Stimulated activated CD8-positive, alpha-beta memory T cell treated with anti-CD3 and anti-CD28 coated beads, Interleukin-4, amount 100 ng/mL, for 4 hours (primary cell): ENCODE measurements at places on chromosomes 12 and 14.

DNA sequence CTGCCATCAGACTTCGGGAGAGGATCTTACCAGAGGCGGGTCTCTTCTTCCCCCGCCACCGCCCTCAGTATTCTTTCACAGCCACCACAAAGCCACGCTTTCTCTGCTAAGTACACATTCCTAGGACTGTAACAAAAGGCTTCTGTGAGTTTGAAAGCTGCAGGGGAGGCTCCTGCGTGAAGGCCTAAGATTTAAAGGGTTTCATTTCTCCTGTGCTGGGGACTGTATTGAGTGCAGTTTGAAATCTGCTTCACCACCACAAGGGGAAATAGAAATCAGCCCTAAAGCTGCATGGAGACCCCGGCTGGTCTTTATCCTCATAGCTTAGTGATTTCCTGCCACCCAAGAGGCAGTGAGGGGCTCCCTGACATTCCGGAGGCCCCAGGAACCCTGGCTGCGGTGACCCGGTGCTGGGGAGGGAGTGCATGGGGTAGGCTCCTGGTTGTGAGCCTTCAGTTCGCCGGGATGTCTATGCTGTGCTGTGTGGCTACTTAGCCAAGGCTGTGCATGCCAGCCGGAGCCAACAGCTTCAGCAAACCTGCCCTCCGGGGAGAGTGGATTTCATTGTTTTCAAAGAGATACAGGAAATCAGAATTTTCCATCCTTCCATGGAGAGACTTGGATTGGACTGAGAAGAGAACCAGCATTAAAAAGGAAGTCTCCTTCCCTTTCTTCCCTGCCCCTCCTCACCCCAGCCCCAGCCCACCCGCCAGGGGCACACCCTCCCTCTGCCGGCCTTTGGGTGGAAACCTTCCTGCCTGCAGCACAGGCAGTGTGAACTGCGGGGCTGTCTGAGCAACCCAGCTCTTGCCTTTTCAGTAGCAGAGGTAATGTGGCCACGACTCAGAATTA lies 163.3 kb downstream of the ETV6 start:
- no peak for DNase-seq

GRCh38 chr14:59282378-59282765 lies 93.9 kb downstream of the DAAM1 start:
- DNase-seq = no peak

DNA sequence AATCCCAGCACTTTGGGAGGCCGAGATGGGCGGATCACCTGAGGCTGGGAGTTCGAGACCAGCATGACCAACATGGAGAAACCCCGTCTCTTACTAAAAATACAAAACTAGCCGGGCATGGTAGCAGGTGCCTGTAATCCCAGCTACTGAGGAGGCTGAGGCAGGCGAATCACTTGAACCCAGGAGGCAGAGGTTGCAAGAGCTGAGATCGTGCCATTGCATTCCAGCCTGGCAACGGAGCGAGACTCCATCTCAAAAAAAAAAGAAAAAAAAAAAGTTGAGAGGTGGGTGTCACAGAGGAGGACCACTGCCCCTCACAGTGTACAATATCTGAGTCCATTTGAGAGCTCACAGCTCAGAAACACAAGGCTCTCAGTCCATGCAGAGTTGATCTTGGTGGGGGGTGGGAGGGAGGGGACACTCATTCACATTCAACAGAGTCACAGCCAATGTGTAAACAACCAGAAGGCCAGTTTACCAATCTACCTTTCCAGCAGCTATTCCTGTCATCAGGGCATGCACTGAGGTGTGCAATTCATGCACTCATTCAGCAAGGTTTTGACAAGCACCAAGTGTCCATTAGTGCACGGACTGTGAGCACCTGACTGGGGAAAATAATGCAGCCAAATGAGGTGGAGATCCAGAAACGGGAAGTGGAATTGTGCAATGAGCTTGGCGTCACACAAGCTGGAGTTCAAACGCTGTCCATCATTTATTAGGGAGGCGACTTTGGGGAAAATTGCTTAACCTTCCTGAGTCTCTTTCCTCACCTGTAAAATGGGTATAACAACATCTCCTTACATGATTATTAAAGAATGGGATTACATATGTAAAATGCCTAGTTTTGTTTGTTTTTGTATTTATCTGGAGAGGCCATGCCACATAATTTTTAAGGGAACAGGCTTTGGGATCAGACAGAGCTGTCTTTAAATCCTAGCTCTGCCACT lies 4.4 kb upstream of the EIF5 start:
- DNase-seq = no peak

- no peak for DNase-seq
Measured at GRCh38 chr12:49954863-49955830, 4.6 kb downstream of the AQP2 start.

- no peak for DNase-seq
Measured at GRCh38 chr12:13570005-13570694, 373.6 kb downstream of the EMP1 start.

DNA sequence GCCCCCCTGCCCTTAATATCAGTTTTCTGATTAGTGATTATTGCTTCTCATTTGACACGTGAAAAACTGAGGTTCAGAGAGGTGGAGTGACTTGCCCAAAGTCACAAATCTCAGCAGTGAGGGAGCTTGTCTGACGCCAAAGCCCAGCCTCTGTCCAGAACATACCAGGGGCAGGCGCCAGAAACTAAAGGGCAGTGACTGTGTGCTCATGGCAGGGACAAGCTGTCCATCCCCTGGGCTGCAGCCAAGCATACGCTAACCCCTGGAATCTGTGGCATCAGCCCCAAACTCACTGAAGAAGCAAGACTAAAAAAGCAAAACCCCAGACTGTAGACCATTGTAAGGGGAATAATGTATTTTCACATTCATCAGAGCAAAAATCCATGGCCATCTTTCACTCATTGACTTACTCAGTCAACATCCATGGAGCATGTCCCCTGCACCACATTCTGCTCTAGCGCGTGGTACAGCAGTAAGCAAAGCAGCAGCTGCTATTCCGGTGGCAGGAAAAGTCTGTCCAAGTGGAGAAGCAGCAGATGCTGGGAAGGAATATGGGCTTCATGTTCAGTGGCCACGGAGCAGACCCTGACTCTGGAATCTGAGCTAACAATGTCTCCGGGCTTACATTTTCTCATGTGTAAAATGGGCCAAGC lies 1.5 kb upstream of the SERPINA4 start:
- no peak for DNase-seq

GRCh38 chr14:103404032-103404918 lies 19.1 kb downstream of the MARK3 start:
- no peak for DNase-seq

GRCh38 chr14:60686865-60687264 lies 37.3 kb downstream of the SIX4 start:
- no peak for DNase-seq

GRCh38 chr12:98352835-98353234 lies 162.6 kb upstream of the TMPO start:
- no peak for DNase-seq

DNA sequence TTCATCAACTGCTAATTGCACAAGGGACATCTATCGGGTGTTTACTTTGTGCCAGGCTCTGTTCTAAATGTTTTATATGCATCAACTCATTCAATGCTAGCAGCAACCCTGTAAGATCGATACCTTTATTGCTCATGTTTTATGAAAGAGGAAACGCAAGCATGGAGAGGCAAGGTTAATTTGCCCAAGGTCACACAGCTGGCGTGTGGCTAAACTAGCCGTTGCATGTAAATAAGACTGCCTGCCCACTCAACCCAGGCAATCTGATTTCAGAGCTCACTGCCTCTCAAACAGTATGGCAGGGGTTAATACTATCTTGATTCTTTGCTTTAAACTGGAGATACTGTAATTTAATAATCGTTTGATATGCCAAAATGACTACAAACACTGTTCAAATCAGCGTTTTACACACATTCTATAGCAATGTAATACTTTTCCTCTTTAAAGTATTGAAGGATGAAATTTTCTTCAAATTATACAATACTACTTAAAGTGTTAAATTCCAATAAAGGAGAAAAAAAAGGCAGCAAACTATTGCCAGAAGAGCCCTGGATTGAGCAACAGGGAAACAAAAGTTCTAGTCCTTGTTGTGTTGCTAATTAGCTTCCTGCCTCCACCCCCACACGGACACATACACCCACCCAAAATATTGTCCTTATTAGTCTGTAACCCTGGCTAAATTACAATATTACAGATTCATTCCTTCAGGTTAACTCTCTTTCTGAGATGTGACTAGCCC lies 39.1 kb upstream of the DHRS7 start:
- DNase-seq = no peak

DNA sequence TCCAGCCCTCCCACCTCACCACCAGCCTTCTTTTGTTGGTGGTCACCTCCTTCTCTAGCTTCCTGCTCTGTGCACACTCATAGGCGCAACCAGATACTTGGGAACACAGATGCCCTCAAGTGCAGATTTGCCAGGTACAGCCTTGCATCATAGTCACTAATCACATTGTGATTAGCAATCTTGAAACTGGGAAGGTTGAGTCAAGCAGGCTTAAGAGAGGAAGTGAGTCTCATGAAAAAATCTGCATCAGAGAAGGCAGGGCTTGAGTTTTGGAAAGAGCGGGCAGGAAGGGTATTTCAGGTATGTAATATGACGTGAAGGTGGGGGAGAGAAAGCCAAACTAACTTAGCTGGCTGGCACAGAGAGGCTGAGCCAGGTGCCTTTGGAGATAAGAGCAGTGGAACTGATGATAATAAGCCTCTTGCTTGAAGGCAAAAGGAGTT lies 2.7 kb upstream of the RABGGTA start:
- DNase-seq = no peak

DNA sequence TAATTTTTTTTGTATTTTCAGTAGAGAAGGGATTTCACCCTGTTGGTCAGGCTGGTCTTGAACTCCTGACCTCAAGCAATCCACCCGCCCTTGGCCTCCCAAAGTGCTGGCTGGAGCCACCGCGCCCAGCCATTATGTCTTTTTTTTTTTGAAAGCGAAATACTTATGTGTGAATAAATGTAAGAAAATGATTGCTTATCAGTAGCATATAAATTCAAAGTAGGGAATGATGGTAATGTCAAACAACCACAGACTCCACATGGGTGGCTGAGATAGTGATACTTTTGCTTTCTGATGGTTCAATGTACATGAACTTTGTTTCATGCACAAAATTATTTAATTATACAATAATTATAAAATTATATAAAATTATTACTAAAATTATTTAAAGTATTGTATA lies 75.8 kb downstream of the PAPLN start:
- no peak for DNase-seq

DNA sequence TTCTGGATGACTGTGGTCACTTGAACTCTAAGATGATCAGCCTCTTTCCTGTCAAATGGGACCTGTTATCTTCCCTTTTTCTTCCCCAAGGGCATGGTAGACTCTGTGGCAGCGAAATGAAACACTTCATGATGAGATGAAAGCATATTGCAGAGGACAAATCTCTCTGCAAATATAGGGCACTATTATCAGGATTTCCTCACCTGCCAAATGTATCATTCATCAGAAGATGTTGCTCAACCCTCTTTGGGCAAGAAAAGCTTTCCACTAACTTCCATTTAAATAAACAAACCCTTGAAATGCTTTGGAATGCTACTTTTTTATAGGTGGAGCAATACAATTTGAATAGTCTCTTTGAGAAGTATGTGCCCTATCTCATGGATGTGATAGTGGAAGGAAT lies 105.0 kb downstream of the DNAH10 start:
- no peak for DNase-seq

GRCh38 chr12:66739940-66740651 lies 61.2 kb upstream of the GRIP1 start:
- no peak for DNase-seq

- no peak for DNase-seq
Measured at GRCh38 chr12:113935459-113935858, 30.7 kb downstream of the RBM19 start.

- DNase-seq = no peak
Measured at GRCh38 chr14:68924186-68925158, 54.6 kb downstream of the ACTN1 start.

DNA sequence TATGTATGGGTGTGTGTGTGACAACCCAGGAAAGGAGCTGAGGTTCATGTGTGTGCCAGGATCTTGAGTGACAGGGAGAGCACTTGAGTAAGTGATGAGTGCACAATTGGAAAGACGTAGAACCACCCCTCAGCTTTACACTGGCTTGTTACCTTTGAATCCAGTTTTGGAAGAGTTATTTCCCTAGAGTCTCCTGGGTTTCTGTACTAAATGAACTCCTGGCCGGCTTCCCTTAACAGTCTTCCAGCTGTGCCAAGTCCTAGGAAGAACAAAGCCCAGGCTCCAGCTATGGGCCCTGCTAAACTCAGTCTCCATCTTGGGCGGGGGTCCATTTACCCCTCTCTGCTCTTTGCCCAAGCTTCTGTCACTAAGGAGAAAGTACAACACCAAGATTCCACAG lies 19.7 kb upstream of the NR1H4 start:
- DNase-seq = no peak

DNA sequence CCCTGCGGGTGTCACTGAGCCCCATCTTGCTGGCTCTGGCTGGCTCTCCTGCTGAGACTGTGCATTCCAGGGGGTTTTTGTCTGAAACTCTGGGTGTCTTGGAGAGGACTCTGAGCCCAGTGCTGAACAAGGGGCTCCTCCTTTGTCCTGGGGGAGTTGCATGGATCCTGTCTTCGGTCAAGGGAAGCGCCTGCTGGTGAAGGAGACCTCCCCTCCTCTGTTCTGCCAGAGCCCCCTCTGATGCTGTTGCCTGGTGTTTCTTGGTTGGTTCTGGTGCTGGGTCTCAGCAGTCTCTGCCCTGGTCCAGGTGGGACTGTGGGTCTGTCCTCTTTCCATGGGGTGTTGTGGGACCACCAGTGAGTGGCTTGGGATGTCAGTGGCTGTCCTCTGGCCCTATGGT lies 380.9 kb downstream of the TMEM121 start:
- DNase-seq = no peak

- no peak for DNase-seq
Measured at GRCh38 chr12:16112130-16112529, 165.4 kb downstream of the SLC15A5 start.

DNA sequence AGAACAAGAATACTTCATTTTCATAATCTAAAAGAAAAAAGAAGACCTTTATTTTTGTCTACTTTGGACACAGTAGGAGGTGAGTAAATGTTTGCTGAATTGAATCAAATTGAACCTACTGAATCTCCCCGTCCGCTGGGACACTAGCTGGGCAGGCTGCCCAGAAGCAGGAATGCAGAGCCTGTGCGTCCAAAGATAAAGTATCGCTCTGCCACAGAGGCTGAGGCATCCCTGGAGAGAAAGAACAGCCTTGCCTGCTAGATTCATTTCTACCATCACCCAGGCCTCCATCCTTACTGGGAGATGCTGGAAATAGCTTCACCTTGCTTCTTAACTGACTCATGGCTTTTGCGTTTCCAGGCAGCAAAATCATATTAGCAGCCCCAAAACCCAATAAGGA lies 64.1 kb upstream of the TSPAN11 start:
- DNase-seq = no peak

- no peak for DNase-seq
Measured at GRCh38 chr12:89883630-89884389, 175.2 kb upstream of the ATP2B1 start.

GRCh38 chr12:78420991-78421390 lies 443.6 kb upstream of the SYT1 start:
- no peak for DNase-seq

DNA sequence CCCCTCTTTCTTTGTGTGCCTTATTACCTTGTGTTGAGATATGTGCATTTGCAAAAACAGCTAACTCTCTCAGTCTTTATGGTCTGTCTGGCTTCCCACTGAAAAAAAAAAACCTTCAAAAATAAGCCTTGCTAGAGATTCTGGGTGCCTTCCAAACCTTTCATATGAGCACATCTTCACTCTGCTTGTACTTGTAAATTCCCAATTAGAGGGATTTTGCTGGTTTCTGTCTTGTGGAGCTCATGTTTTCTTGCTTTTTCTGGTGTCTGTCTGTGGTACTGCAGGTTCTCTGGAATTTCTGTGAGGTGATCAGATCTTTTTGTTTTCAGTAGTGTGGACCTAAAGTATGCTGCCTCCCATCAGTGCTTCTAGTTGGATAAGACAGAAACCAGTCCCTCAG lies 100.1 kb downstream of the PIK3C2G start:
- DNase-seq = no peak
